Fibroblast of skin of right quadriceps (primary cell): ENCODE measurements at places on chromosomes 6 and 20.

- no peak for DNase-seq
Observed at GRCh38 chr20:50214226-50215024, 23.8 kb downstream of the CEBPB start.

- no peak for DNase-seq
Observed at GRCh38 chr6:33490621-33491020, 36.2 kb downstream of the ZBTB9 start.

- no peak for DNase-seq
Observed at GRCh38 chr20:33400812-33401183, 521 bp downstream of the CDK5RAP1 start.

GRCh38 chr6:87151471-87151780 is 3.9 kb upstream of the ZNF292 start:
- no peak for DNase-seq
